CD4-positive, alpha-beta T cell (primary cell): ENCODE measurements at places on chromosomes 6 and 20.

DNA sequence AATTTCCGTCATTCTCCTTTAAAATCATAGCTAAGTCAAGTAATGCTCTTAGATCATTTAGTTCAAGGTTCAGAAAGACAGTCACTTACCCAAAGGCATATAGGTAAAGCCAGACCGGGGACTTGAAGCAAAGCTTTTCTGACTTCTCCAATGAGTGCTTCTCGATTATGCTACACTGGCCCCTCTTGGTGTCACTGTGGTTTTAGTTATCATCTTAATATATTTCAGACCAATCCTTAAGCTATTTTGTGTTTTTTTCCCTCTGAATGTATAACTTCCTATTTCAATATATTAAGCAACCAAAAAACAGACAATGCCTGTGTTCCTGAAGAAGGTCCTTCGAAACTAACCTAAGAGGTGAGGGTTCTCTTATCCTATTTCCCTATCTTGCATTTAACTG is 3.9 kb downstream of the PRDM1 start:
- DNase-seq: no peak

GRCh38 chr6:160010067-160010466 is 41.2 kb downstream of the IGF2R start:
- DNase-seq: no peak

- no peak for DNase-seq
Measured at GRCh38 chr6:6699741-6700367, 111.3 kb downstream of the LY86 start.

DNA sequence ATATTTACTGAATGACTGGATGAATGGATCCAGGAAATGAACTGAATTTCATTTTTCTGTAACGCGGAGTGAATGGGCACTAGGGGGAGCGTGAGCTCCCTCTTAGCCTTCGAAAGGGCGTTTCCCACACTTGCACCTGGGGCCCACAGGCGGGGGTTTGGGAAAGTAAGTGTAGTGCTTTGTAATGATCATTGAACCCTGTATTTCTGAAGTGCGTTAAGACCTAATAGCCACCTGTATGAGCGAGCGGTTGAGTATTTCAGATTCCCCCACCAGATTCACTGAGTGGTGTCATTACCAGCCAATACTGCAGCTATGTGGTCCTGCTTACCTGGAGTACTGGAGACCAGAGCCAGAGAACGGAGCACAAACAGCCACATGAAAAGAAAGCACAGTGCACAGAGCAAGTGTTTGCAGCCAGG is 10.5 kb downstream of the SYTL3 start:
- peak; percentile 46 for DNase-seq

DNA sequence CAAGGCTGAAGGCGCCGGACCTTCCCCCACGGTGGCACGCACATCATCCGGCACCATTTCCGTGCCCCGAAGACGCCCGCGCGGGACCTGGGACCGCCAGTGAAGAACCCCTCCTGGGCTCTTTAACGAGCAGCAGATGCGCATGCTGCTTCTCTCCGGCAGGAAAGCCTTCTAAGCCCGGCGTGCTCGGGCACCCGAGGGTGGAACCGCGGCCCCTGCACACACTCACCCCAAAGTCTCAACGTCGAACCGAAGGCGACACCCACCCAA is 240 bp downstream of the FOXQ1 start:
- no peak for DNase-seq

DNA sequence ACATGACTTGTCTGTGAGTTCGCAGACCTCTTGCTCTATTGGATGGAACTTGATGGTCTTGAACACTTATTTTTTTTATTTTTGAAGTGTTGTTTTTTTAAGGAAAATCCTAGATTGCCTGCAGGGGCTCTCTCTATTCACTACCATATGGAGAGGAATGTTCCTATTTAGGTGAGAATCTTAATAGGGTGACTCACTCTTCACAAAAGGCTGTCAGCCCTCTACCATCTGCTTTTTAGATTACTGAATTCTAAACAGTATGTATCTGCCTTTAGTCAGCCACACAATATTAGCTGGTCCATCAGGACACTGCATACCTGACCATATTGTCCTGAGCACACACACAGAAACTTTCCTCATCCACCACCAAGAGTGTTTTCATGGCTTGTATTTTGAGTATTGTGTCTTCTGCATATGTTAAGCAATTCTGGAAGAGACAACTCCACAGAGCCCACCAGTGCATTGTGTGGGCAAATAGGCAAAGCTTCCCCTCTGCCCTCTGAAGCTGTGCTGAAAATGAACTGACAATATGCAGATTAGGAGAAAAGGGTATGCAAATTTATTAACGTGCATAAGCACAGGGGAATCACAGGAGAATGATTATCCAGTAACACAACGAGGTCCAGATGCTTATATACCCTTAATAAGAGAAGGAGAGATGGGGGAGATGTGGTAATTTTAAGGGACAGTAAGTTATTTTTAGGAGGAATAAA is 6.6 kb upstream of the BTBD9 start:
- DNase-seq: no peak

DNA sequence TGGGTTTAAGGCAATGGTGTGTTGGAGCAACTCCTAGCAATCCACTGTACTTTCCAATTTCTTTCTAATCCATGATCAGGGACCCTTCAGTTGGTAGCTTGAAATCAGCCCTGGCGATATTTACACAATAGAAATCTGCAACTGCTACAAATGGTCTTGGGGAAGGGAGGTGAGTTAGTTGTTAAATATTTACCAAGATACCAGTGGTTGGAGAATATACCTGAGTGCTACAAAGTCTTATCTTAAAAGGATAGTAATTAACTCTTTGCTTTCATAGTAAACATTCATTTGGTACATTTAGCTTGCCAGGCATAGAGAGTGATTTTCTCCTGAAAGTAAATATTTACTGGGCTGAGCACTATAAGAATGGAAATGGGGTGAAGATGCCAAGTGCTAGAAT is 568.2 kb downstream of the BCKDHB start:
- no peak for DNase-seq

DNA sequence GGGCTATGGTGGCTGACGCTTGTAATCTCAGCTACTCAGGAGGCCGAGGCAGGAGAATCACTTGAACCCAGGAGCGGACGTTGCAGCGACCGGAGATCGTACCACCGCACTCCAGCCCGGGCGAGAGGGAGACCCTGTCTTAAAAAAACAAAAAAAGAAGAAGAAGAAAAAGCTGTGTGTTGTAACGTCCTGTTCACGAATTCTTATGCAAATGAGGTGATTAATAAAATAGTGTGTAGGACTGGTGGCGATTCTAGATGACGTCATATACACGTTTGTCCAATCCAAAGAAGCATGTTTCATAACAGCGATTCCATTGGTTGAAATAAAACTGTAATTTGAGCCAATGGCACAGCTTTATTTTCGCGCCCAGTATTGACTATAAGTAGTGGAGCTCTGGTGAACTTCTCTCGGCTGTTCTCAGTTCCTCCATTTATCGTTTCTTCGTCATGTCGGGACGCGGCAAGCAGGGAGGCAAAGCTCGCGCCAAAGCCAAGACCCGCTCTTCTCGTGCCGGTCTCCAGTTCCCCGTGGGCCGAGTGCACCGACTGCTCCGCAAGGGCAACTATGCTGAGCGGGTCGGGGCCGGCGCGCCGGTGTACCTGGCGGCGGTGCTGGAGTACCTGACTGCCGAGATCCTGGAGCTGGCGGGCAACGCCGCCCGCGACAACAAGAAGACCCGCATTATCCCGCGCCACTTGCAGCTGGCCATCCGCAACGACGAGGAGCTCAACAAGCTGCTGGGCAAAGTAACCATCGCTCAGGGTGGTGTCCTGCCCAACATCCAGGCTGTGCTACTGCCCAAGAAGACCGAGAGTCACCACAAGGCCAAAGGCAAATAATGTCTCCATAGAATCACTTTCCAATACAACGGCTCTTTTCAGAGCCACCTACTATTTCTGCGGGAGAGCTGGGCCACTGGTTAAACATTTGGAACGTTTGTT is 47.0 kb downstream of the OR2B2 start:
- peak; percentile 63 for DNase-seq

DNA sequence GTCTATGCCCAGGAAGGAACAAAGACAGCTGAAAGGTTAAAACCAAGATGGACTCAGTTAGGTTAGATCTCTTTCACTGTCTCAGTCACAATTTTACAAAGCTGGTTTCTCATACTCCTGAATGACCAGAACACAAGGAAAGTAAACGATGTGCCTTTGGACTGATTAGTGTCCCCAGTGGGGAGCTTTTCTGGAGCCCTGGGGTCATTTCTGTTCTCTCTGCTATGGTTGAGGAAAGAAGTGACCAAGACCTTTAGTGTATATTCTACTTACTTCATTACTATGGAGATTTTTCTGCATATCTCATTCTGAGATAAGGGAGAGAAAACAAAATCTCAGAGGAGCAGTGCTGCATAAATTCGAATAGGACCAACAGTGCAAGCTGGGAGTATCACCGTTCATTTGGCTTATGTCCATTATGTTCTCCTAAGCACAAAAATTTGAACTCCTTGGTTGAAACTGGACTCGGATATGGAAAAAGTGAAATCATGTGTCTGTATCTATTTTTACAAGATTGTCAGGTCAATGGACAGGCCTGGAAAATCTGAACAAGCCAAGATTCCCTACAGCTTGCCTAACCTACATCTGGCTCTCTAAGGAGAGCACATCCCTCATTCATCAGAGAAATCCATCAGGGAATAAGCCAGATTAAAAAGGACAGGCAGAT is 34.4 kb upstream of the ENPP1 start:
- no peak for DNase-seq

- no peak for DNase-seq
Measured at GRCh38 chr6:15775741-15776140, 112.9 kb upstream of the DTNBP1 start.

GRCh38 chr6:81298751-81299150 is 453.7 kb downstream of the TENT5A start:
- no peak for DNase-seq

DNA sequence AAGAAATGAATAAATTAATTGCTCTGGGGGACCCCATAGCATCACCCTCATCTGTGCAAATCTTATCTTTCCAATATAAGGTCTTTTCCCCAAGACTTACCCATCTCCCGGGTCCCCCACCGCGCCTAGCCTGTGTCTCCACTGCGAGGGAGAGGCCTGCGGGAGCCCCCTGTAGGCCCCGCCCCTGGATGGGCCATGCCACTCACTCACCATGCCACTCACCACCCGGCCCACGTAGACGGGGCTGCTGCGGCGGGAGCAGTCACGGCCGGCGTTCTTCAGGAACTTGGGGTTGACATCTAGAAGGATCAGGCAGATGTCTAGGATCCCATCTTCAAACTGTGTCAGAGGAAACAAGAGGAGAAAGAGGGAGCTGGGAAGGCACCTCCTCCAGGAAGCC is 17.3 kb downstream of the TGM2 start:
- no peak for DNase-seq

GRCh38 chr6:100171533-100172321 is 177.7 kb upstream of the MCHR2 start:
- DNase-seq: no peak
